ENCODE measurements at places on chromosomes 1 and 21.

- no peak for DNase-seq
Measured at GRCh38 chr1:237199026-237199425, 157.0 kb downstream of the RYR2 start.

DNA sequence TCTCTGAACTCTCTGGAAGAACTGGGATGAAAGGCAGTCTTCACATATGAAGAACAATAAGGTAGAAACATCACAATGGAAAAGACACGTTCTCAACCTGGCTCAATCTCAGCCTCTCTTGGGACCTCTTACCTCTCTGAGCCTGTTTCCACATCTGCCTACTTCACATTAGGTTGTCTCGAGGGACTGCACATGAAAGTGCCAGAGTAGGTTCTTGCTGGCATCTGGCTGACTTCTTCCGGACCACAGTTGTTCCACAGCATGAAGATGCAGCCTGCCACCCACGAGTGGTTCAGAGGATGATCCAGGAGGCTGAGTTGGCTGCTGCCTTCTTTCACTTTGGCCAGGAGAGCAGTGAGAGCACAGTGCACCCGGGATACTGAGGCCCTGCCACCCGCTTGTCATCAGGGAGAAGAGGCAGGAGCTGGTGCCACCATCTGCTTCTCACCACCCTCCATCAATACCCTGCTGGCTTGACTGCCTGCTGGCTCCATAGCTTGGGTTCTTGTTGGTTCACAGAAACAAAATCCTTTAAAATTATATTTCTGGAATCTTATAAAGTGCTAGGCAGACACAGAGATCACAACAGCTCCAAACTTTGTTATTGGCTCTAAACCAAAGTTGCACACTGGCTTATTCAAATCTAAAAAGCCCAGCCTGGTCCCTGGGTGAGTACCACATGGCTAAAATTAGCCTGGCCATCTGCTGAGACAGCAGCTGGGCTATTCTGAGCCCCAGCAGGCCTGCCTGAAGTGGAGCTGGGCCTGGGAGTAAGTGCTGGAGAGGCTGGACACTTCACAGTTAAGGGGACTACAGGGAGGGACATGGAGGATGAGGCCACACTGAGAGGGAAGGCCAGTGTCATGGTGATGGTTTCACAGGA is 46.9 kb upstream of the LIN9 start:
- no peak for DNase-seq

- DNase-seq, result peak; percentile 71
Measured at GRCh38 chr1:24003331-24003972, 23.3 kb upstream of the SRSF10 start.

DNA sequence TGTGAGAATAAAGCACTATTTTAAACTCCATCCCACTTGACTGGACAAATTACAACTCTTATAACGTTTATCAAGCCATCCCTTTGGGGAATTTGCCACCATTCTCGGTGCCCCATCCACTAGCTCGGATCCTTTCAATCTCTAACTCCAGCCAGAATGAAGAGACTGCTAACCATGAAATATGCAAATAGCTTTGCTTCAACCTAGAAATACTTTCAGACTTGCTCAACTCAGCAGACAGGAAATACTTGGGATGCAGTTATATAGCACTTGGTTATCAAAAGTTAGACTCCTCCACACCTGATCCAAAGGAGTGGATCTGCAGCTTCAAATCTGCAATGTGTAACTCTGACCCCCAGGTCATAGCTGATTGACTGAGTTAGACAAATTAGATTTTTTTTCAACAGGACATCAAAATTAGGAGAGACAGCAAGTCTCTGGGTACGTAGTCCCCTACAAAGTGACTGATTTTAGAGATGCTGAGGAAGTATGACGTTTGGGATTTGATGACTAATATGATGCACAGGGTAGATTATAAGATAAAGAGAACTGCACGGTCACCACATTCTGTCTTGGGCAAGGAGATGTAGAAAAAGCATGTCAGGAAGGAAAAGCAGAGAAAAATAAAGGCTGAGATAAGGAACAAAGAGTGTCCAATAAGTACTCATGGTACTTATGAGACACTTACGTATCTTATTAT is 496.0 kb downstream of the AGBL4 start:
- no peak for DNase-seq

GRCh38 chr1:39898191-39898590 is 3.5 kb downstream of the MYCL start:
- DNase-seq, result no peak

- no peak for DNase-seq
Measured at GRCh38 chr1:115539736-115540135, 102.0 kb upstream of the VANGL1 start.

GRCh38 chr1:42453386-42453785 is 2.4 kb downstream of the ZMYND12 start:
- DNase-seq, result no peak

- no peak for DNase-seq
Measured at GRCh38 chr21:46393451-46393940, 65.2 kb upstream of the DIP2A start.

GRCh38 chr1:96009831-96010434 is 711.7 kb upstream of the PTBP2 start:
- peak; percentile 4 for DNase-seq

DNA sequence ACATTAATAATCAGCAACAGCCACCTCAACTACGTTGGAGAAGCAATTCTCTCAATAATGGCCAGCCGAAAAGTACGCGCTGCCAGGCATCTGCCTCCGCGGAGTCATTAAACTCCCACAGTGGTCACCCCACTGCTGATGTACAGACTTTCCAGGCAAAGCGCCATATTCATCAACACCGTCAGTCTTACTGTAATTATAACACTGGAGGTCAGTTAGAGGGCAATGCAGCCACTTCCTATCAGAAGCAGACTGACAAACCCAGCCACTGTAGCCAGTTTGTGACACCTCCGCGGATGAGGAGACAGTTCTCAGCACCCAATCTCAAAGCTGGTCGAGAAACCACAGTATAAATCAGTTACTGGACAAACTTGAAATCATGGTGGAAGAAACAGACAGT is 93.9 kb downstream of the KIF1B start:
- no peak for DNase-seq

GRCh38 chr1:235090406-235091069 is 38.1 kb downstream of the TOMM20 start:
- peak; percentile 83 for DNase-seq

DNA sequence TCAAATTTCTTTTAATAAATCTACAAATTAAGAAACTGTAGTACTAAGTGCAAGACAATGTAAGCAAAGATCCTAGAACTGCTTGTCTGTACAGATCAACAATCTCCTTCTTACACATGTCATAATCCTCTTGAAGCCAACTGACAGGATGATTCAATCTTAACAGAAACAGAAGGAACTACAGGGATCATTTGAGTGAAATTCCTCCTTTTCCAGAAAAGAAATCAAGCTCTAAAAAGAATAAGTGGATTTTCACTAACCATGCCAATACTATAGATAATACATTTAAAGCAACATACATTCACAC is 53.2 kb downstream of the RAB3GAP2 start:
- DNase-seq, result peak; percentile 3
